ENCODE measurements at places on chromosomes 7 and 10. TPM values are rescaled to one million over a fixed set of nuclear protein-coding genes. Genes with fewer than 3 reads are reported as not detected.
A peak's percentile ranks its signal among the peaks of the same experiment; 100 is the strongest.

Gene C10orf120
- not detected for total RNA-seq

Gene LIPN
- total RNA-seq = not detected

Gene CUBN
- total RNA-seq = 3.4 TPM

Gene TRPV6
- not detected for total RNA-seq

Gene UCMA
- not detected for total RNA-seq

Gene MYOF
- total RNA-seq = 381 TPM

Gene MYL10
- total RNA-seq = not detected

Gene CFAP58
- total RNA-seq = 0.98 TPM

Gene OR9A2
- total RNA-seq = not detected

Gene KEL
- total RNA-seq = not detected

GRCh38 chr10:69345890-69346474 is 67.7 kb downstream of the HK1 start:
- no peak for DNase-seq

- DNase-seq = peak; percentile 75
Observed at GRCh38 chr10:95242581-95243317, 48.1 kb downstream of the PDLIM1 start.

DNA sequence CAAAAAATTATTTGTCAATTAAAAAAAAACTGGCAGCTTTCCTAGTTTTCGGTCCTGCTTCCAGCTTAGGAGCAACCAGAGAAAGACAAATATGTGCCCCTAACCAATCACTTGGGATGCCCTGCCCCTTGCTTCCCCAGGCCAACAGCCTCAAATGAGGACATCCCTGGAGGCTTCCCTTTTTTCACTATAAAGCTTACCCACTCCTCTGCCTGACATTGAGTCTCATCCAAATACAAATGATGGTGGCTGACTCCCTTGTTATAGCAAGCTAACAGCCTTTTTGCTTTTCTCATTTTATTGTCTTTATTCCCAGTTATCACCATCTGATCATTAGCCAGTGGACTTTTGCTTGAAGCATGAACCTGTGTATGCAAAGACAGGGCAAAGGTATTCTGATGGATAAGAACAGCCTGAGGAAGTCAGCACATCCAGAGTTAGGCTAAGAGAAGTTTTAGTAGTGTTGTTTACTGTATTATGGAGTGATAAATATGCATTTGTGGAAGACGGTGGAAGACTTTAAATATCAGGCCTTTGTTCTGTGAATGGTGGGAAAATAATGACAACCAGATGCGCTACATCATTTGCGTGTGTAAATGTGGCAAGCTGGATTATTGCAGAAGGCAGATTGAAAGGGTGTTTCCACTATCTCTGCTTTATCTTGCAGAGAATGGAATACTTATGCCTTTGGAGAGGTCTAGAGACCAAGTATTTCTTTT is 1.7 kb upstream of the CCM2 start:
- DNase-seq = no peak

GRCh38 chr10:73648975-73649829 is 6.6 kb downstream of the SYNPO2L start:
- DNase-seq = no peak

- no peak for DNase-seq
Observed at GRCh38 chr7:22849662-22850061, 27.0 kb upstream of the TOMM7 start.

GRCh38 chr10:343231-344220 is 208.3 kb downstream of the ZMYND11 start:
- no peak for DNase-seq

DNA sequence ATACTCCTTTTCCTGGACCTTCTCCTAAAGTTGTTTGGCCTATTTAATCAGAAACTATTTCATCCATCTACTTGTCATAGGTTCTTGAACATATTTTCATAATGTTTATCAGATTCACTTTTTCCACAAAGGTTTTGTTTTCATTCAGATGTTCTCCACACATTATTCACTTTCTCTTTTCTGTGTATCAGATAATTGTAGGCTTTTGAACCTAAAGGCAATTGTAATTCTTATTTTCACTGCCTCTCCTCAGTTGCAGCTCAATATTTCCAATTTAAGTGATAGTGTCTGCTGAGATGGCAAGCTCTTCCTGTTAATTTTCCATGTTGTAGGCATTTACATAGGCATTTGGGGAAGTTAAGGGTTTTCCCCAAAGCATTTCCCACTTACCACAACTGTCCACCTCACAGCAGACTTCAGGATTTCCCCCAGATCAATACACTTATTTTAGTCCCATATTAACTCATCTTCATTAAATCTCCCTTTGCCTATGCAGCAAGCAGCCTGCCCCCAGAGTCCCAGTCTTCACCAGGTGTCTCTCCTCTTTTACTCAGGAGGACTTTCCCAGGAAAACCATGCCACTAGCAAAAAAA is 12.3 kb upstream of the IKZF1 start:
- no peak for DNase-seq

DNA sequence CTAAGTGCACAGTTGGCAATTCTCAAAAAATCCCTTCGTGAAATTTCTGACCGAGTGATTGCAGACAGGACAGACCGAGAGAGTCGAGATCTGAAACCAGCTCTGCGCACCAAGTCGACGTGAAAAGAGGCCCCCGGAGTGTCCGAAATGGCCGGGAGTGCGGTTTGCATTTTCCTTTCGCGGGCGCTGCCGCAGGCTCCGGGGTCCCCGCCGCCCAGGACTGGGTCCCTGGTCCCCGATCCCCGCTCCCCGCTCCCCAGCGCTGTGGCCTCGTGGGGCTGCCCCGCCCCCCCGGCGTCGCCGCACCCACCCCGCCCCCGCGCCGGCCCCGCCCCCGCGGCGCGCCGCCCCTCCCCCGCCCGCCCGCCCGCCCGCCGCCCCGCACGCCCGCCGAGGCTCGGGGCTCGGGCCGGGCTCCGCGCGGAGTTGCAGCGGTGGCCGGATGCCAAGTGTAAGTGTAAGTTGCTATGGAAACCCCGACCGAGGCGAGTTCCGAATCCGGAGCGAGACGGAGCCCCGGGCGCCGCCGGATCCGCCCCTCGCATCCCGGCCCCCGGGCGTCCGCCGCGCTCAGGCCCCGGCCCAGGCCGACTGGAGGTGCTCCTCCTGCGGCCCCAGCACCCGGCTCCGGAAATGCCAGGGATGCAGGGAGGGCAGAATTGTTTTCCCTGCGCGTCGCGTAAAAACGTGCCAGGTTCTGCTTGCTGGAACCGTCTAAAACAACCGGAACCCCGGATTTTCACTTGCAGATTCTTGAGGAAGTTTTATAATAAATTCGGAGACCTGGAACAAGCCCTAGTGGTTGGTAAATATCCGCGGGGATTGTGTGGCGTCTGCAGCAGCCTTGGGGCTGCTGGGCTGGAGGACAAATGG is 4.6 kb downstream of the BMI1 start:
- DNase-seq = peak; percentile 60

DNA sequence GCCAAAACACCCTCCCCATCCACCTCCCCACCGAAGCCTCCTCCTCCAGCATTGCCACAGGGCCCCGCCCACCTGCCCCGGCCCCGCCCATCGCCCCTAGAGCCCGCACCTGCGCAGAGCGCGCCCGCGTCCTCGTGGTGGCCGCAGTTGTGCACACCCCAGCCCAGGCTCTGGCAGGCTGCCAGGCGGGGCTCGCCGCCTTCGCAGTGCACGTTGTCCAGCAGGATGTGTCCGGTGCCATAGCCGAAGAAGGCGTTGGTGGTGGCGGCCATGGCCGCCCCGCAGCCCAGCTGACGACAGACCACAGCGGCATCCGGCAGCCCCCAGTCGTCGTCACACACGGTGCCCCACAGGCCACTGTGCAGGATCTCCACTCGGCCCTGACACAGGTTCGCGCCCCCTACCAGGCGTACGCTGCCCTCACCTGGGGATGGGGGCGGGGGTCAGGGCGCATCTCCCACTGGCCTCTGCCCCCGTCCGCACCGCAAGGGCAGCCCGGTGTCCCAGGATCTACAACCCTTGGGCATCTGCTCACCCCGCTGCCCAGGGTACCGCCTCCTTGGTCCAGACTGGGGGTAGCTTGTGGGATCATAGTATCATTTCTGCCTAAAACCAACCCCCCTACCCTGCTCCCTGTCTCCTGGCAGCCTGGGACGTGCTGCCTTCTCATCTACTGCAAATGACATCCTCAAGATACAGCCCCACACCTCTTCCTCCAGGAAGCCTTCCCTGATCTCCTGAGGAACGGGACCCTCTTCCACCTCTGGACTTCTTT is 11.9 kb downstream of the SSC4D start:
- peak; percentile 47 for DNase-seq

DNA sequence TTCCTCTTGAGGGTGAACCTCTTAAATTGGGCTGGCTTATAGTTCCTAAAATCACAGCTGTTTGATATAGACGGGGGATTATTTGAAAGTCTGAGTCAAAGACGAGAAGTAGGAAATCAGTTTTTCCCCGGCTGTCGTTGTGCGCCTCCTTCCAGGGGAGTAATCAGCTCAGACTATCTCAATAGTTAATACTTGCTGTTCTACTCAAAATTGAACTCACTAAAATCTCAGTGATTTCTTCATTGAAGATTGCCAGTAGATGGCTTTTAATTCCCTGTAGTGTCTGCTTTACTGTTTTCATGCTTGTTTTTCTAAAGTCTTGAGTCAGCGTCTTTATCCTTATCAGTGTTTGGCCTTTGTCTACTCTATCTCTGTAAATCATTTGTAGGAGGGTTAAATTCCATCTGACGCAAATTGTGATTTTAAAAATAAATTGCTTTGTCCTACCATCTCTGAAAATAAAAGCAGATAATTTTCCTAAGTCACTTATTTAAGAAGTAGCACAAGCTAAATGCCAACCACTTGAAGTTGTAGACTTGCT is 47.3 kb downstream of the CNNM2 start:
- peak; percentile 26 for DNase-seq

- DNase-seq = no peak
Observed at GRCh38 chr7:2687338-2687869, 598 bp upstream of the AMZ1 start.

DNA sequence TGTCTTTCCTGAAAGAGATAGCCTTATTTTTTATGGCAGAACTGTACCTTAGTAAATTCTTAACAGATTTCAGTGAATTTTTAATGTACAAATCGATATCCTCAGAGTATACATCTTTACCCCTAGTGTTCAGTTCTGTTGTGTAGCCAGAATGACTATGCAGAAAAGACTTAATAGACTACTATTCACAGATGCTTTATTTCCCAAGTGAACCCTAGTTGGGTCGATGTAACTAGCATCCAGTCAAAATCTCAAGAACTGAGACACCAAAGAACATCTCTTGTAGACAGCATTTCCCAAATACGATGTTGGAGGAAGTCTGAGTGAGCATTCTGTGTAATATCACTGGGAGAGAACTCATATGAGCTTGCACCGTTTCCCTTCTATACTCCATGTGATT is 1.5 kb downstream of the AKR1C3 start:
- DNase-seq = peak; percentile 52

DNA sequence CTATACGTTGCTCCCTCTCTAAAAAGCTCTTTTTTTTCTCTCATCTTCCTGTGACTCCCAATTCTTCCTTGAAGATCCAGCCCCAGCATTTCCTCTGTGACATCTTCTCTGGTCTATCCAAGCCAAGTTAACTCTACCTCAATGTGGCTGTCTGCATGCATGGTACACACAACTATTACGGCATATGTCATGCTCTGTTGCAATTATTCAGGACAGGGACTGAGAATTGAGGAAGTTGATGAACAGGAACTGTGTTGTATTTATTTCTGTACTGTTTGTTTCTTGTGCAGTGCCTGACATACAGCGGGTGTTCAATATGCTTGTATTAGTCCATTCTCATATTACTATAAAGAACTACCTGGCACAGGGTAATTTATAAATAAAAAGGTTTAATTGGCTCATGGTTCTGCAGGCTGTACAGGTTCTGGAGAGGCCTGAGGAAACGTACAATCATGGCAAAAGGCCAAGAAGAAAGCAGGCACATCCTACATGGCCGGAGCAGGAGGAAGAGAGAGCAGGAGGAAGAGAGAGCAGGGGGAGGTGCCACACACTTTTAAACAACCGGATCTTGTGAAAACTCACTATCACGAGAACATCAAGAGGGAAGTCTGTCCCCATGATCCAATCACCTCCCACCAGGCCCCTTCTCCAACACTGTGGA is 6.3 kb downstream of the TRPV5 start:
- DNase-seq = no peak

- no peak for DNase-seq
Observed at GRCh38 chr10:26215935-26216584, 514 bp upstream of the GAD2 start.
